ENCODE measurements at places on chromosomes 11 and 22. TPM values are rescaled to one million over a fixed set of nuclear protein-coding genes. Genes with fewer than 3 reads are reported as not detected.
A peak's percentile ranks its signal among the peaks of the same experiment; 100 is the strongest.

DNA sequence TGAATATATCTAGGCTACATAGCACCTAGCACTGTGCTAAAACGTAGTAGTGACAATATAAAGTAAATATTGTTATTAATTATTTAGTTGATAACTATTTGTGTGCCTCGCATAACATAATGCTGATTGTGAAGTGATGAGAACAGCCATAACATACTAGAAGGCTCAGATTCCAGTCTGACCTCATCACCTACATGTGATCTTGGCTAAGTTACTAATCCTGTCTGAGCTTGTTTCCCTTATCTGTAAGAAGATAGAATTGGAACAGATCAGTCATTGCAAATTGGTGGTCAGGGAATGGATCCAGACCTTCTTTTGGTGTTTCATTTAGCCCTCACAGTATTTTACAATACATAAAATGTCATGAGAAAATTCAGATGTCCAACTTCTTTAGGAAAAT, 103.4 kb upstream of the SEZ6L start:
- no peak for DNase-seq

DNA sequence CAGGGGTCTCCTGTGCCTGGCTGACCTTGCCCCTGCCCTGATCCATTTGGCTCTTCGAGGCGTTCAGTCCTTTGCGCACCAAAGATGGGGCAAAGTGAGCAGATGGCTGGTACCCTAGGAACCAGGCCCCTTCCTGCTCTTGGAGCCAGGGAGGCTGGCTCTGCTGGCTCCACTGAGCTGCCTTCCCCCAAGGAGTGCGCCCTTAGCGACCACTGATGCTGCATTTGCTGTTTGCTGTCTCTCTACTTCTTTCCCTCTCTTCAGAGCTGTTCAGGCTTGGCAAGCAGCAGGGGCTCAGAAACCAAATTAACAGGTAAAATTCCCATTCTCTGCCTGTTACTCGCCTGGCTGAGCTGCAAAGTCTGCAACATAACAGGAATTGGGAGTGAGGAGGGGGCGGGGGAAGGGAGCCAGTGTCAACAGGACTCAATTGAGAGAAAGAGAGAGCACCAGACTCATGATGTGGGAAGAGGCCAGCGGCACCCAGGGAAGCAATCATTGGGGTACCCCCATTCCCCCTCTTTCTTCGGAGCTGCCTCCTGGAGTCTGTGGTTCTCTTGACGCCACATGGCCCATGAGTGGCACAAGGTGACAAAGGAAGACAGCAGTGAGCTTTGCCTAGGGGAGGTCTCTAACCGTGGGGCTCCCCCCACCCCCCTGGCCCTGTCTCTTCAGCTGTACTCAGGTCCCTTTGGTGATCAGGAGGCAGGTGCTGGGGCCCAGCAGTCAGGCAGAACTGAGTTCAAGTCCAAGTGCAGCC, 102.3 kb downstream of the TP53I11 start:
- no peak for DNase-seq

- peak; percentile 29 for DNase-seq
These were observed 50.2 kb downstream of the RPL27A start for GRCh38 chr11:8732748-8733241.

DNA sequence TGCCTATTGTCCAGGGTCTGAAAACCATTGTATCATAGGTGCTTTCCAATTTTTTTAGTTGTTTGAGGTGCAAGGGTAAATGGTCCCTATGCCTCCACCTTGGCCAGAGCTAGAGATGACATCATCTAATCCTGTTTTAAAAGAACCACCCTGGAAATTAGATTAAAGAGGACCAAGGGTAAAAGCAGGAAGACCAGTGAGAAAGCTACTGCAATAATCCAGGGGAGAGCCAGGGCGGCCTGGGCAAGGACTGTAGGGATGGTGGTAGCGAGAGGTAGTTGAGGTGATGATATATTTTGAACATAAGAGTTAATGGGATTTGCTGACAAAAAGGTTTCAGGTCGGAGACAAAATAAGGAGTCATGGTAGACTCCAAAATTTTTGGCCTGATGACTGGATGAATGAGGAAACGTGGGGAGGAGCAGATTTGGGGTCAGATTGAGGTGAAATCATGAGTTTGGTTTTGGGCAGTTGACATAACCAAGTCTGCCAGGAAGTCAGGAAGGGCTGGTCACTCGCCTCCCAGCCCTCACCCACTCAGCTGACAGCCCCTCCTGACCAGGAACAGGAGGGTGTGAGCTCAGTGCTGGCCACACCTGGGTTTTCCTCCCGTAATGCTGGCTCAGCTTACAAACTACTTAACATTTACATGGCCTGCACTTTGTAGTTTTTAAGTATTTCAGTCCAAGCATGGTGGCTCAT, 23.0 kb downstream of the SCN4B start:
- no peak for DNase-seq

GRCh38 chr11:61152816-61153592, 8.2 kb downstream of the VPS37C start:
- no peak for DNase-seq

Gene KREMEN1
- total RNA-seq: 9.7 TPM

All from G401 (cell line).